ENCODE measurements at places on chromosomes 13 and 19. TPM values are rescaled to one million over a fixed set of nuclear protein-coding genes. Genes with fewer than 3 reads are reported as not detected.

The CNN1 gene
- 47.8 TPM for total RNA-seq

The ZNF780A gene
- 26.2 TPM for total RNA-seq

The CEACAM5 gene
- total RNA-seq = not detected

The PCDH20 gene
- 3.0 TPM for total RNA-seq

The GPR12 gene
- not detected for total RNA-seq

DNA sequence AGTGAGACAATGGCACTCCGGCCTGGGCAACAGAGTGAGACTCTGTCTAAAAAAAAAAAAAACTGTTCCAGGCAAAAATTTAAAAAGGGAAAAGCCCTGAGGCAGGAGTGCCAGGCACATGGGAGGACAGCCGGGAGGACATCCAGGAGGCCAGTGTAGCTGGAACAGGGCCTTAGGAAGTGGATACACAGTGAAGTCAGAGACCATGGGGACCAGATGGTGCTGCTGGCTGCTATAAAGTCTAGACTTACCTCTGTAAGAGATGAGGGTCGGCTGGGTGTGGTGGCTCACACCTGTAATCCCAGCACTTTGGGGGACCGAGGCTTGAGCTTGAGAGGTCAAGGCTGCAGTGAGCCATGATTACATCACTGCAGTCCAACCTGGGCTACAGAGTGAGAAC is 15.0 kb downstream of the HAS1 start:
- DNase-seq = no peak

DNA sequence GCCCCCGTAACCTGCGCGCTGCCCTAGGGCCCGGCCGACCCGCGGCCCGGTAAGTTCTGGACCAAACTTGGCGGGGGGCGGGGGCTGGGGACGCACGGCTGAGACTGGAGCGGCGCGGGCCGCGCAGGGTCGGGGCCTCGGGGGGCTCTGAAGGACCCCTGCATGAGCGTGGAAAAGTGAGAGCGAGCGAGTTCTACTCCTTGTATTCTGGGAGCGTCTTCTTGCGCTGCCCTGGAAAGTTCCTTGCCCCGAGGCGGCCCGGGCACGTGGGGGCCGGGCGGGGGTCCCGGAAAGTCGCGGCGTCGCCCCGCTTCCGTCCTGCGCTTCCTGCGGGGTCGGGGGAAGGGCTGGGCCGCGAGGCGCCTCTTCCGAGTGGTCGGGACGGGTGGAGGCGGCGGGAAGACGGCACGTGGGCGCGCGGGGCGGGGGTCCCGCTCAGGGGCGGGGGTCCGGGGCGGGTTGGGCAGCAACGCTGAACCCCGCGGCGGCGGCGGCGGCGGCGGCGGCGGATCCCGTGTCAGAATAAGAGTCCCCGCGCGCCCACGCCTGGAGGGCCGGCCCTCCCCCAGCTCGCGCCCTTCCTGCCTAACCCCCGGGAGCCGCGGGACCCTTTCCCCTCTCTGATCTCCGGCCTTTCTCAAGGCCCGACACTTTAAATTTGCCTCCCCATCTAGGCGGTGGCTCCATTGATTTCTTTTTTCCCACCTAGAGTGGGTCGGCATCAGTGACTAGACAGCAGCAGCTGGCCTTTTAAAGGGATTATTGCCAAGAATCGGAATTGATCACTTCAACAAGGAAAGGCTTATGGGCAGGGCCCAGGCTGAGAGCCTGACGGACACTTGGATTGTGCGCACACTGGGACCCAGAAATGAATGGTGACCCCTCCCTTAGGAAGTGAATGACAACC is 749 bp downstream of the GATAD2A start:
- DNase-seq = peak; percentile 88

DNA sequence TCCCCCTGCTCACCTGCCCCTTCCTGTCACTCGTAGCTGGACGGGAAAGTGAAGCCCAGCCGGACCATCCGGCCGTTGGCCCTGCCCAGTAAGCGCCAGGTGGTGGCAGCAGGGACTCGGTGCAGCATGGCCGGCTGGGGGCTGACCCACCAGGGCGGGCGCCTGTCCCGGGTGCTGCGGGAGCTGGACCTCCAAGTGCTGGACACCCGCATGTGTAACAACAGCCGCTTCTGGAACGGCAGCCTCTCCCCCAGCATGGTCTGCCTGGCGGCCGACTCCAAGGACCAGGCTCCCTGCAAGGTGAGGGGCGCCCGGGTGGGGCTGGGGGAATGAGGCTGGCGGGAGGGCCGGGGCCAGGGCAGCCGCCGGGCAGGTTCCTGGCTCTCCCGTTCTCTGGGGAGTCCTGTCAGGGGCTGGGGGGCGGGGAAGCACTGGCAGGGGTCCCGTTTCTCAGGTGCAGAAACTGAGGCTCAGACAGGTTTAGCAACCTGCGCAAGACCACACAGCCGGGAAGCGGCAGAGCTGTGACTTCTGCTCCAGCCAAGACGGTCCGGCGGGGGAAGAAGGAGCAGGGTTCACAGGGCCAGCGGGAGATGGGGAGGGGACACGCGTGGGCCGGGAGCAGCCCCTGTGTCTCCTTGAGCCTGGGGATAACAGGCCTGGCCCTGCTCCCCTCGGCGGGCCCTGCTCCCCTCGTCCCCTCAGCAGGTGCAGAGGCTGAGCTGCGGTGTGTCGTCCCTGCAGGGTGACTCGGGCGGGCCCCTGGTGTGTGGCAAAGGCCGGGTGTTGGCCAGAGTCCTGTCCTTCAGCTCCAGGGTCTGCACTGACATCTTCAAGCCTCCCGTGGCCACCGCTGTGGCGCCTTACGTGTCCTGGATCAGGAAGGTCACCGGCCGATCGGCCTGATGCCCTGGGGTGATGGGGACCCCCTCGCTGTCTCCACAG is 5.3 kb downstream of the GZMM start:
- DNase-seq = peak; percentile 81

GRCh38 chr13:98300956-98301641 is 124.0 kb upstream of the RNF113B start:
- peak; percentile 67 for DNase-seq

DNA sequence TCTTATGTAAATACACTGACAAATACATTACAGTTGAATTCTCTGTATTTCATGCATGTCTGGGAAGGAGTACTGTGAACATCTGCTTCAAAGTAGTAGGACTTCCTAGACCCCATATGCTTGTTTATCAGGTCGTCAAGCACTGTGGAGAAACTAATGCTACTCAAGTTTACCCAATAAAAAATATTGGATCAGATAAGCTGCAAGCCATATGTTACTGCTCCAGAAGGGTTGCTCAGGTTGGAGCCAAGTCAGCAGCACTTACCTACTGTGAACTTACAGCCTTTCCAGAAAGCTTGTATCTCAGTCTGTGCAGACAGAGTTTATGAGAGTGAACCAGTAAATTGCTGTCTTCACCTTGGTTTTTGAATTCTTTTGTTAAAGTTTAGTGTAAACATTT is 36.2 kb downstream of the SLAIN1 start:
- DNase-seq = no peak

- DNase-seq = no peak
These were observed 53.0 kb upstream of the XPO4 start for GRCh38 chr13:20955496-20955895.

GRCh38 chr19:6467384-6467783 is 3.3 kb downstream of the CRB3 start:
- no peak for DNase-seq

GRCh38 chr13:27008733-27009132 is 162.9 kb downstream of the USP12 start:
- DNase-seq = no peak

DNA sequence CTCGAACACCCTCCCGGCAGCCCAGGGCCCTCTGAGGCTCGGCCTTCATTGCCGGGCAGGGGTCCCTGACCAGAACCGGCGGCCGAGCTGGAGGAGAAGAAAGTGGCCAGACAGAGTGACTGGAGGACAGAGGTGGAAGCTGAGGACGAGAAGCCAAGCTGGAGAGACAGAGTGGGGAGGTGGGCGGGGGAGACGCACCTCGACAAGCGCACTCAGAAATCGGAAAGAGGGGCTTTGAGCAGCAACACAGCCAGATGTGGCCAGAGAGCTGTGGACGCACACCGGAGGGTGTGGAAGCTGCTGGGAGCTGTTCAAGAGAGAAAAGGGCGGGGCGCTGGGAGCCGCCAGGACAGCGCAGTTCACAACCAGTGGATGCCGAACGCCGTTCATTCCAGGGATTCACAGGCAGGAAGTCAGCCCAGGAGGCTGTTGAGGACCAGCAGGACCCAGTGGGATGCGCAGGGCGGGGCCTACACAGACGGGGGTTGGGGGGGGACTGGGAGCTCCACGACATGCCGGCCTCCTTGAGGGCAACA is 28.2 kb upstream of the C13orf46 start:
- DNase-seq = no peak

DNA sequence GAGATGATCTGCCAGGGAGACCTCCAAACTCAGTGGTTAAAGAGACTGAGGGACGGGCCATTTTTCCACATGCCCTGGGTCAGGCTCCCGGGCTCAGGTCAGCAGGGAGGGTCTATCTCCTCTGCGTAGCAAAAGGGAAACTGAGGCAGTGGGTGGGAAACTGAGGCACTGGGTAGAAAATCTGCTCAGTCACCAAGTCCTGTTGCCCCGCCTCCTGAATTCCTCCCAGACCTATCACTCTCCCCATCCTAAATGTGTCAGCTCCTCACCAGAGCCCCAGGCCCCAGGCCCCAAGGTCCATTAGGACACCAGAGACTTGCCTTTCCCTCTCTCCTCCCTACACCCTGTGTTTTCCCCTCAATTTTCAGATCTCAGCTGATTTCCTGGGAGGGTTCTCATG is 2.4 kb downstream of the CD320 start:
- DNase-seq = peak; percentile 35

DNA sequence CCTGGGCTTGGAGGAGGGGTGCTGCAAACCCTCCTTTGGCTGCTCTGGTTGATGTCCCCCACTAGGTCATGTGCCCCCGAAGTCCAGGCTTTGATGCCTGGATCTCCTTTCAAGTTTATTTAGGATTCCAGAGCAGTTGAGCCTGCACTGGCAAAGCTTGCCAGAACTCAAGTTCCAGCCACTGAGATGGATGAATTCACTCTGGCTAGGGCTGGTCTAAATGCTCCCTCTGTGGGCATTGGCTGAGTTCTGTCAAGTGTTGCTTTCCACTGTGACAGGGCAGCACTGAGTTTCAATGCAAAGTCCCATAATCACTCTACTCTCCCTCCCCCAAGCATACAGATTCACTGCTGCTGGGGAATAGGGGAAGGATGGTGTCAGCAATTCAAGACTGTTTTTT is 17.8 kb upstream of the LMO7 start:
- no peak for DNase-seq

GRCh38 chr19:47518139-47518538 is 3.3 kb upstream of the NAPA start:
- DNase-seq = no peak

Measured in kidney (tissue), 22 donors.